WTC11 (cell line): ENCODE measurements at places on chromosomes 5 and 9. TPM values are rescaled to one million over a fixed set of nuclear protein-coding genes. Genes with fewer than 3 reads are reported as not detected.

ADAMTS12 gene
- 10.2 to 13.5 TPM (median 11.5 TPM) in 3 replicates for total RNA-seq

PLPPR1 gene
- 0.44 to 1.5 TPM (median 0.71 TPM) in 3 replicates for total RNA-seq

NELFB gene
- total RNA-seq: 93.7 to 95.0 TPM (median 94.7 TPM) in 3 replicates

- DNase-seq: no peak
- peaks cover 32% of the 10 kb centered on the region for H3K4me1 ChIP-seq
- peaks cover 26% of the 10 kb centered on the region for H3K27me3 ChIP-seq
These were observed 96.3 kb upstream of the DAP start for GRCh38 chr5:10857338-10857733.

NPM1 gene
- total RNA-seq: 3,469 to 3,530 TPM (median 3,528 TPM) in 3 replicates

- H3K36me3 ChIP-seq: no peaks in the 10 kb centered on the region
- peaks cover 54% of the 10 kb centered on the region for H3K4me1 ChIP-seq
- H3K27ac ChIP-seq: peak overlapping the region; percentile 43; the same call in 1 of the 2 replicates
- DNase-seq: no peak
These were observed 74.4 kb downstream of the LHFPL2 start for GRCh38 chr5:78574131-78574673.

HIGD2A gene
- total RNA-seq: 98.2 to 112 TPM (median 108 TPM) in 3 replicates

DNA sequence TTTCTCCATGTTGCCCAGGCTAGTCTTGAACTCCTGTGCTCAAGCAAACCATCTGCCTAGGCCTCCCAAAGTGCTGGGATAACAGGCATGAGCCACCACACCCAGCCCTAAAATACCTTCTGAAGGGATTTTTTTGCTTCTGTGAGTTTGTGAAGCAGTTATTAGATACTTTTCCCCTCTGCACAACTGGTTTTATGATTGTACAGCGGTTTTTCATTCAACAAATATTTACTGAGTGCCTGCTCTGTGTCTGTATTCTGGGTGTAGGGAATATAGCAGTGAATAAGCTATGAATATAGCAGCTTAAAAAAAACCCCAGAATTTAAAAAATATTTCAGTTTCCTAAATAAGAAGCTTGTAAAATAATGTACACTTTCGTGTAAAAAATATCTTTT is 2.3 kb downstream of the SNX24 start:
- no peak overlapping the region for H3K4me3 ChIP-seq
- peaks cover 36% of the 10 kb centered on the region for H3K4me1 ChIP-seq
- H3K36me3 ChIP-seq: peaks cover 1% of the 10 kb centered on the region; the same call in 1 of the 2 replicates

ENHO gene
- total RNA-seq: 26.9 to 28.3 TPM (median 27.9 TPM) in 3 replicates

KIF2A gene
- total RNA-seq: 68.0 to 77.8 TPM (median 72.6 TPM) in 3 replicates

GRCh38 chr5:149774906-149775305 is 44.8 kb downstream of the PPARGC1B start:
- DNase-seq: no peak
- H3K27ac ChIP-seq: no peak overlapping the region
- peaks cover 70% of the 10 kb centered on the region for H3K4me1 ChIP-seq
- no peaks in the 10 kb centered on the region for H3K27me3 ChIP-seq

ANKRD34B gene
- total RNA-seq: 1.6 to 3.6 TPM (median 3.4 TPM) in 3 replicates

DNA sequence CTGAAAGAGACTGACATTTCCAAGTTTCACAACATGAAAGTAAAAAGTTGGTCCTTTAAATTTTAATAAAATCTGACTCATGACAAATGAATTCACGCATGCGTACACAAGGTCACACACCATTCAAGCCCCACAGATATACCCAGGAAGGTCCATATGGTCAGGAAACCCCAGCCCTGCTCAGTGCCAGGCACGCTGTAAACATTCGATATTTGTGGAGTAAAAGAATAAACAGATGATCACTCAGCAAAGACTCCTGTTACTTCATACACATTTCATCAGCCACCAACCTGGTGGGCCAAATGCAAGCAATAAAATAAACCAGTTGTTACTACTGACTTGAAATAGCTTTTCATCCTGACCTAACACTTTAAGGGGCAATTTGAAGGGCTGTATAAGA is 158.0 kb upstream of the RETREG1 start:
- H3K27me3 ChIP-seq: no peaks in the 10 kb centered on the region
- no peak for DNase-seq
- peak overlapping the region; percentile 84 for H3K27ac ChIP-seq
- H3K4me3 ChIP-seq: no peak overlapping the region
- peaks cover 33% of the 10 kb centered on the region for H3K4me1 ChIP-seq

KIF27 gene
- 3.9 to 5.7 TPM (median 5.4 TPM) in 3 replicates for total RNA-seq

GRCh38 chr9:134423749-134424148 is 97.5 kb downstream of the RXRA start:
- H3K36me3 ChIP-seq: peaks cover 5% of the 10 kb centered on the region; the same call in 1 of the 2 replicates
- no peaks in the 10 kb centered on the region for H3K4me1 ChIP-seq
- no peak overlapping the region for H3K27ac ChIP-seq
- no peaks in the 10 kb centered on the region for H3K27me3 ChIP-seq
- no peak overlapping the region for H3K4me3 ChIP-seq

DNA sequence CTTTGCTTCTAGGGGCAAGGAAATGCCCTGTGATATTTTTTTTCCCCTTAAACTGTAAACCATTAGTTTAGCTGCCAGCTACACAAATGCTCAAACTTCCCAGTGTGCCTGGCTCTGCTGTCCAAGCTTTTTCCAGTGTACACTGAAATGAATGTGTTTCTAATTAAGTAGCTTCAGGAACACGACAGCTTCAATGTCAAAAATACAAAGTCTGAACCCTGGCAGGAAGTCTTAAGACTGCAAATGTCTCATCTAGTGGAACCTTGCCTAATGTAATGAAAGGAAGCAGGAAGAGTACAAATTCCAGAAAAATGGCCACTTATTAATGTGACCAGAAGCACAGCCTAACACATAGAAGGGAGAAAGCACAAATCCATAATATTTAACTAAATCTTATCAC is 255.2 kb downstream of the CRB2 start:
- H3K4me1 ChIP-seq: peaks cover 14% of the 10 kb centered on the region
- H3K27me3 ChIP-seq: peaks cover 19% of the 10 kb centered on the region
- no peak overlapping the region for H3K27ac ChIP-seq
- no peak overlapping the region for H3K4me3 ChIP-seq

DNA sequence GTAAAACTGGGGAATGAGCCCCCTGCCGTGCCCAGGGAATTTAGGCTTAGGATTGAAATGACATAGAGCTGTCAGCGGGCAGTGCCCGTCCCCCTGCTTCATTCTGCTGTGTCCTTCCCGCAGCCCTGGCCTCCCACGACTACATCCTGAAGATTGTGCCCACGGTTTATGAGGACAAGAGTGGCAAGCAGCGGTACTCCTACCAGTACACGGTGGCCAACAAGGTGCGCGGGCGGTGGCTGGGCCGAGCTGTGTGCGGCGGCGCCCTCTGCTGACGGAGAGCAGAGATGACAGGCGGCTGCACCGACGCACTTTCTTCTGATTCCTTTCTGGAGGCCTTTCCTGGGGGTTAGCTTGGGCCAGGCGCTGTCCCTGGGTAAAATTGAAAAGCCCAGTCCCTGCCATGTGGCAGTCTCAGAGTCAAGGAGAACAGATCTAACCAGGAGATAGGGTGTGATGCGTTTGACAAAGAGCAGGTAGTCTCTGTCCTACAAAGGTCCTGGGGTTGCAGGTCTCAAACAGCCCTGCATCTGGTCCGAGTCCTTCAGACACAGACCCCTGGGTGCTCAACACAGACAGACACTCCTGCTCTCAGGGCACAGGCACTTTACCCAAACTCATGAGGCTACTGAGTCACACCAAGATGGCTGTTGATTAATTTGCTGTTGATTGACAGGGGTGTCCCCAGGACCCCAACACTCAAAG is 26.8 kb upstream of the RPL26L1 start:
- H3K36me3 ChIP-seq: peaks cover 31% of the 10 kb centered on the region
- no peak overlapping the region for H3K27ac ChIP-seq
- H3K27me3 ChIP-seq: no peaks in the 10 kb centered on the region

GRCh38 chr9:84711398-84711777 is 41.9 kb downstream of the NTRK2 start:
- no peak overlapping the region for H3K27ac ChIP-seq
- H3K36me3 ChIP-seq: no peaks in the 10 kb centered on the region
- no peak overlapping the region for H3K4me3 ChIP-seq
- peaks cover 9% of the 10 kb centered on the region for H3K27me3 ChIP-seq
- DNase-seq: no peak

- no peaks in the 10 kb centered on the region for H3K36me3 ChIP-seq
- H3K27ac ChIP-seq: no peak overlapping the region
- peak; percentile 51 for DNase-seq
These were observed 28.0 kb upstream of the MAP1B start for GRCh38 chr5:72079288-72079687.

GRCh38 chr5:15584528-15584927 is 84.5 kb downstream of the FBXL7 start:
- peaks cover 7% of the 10 kb centered on the region for H3K4me1 ChIP-seq
- no peak overlapping the region for H3K27ac ChIP-seq
- no peak for DNase-seq
- no peak overlapping the region for H3K4me3 ChIP-seq
